NCI-H187 treated with DMSO at 0.1 percent for 48 hours (cell line): ENCODE measurements at places on chromosomes 16 and 17.

DNA sequence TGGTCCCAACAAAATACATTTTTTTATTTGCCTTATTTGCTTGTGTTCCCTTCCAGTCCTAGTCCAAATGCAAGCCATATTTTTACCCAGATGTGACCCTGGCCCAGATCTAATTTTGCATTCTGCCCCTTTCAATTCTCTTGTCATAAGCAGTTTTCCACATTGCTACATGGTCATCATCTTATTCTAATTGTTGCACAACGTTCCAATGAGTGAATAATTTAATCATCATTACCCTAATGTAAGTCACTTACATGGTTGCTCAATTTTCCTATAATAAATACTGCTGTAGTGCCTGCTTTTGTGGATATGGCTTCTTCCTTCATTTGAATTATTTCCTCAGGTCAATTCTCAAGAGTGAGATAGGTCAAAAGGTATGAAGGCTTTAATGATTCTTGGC, 12.8 kb downstream of the RSAD1 start:
- DNase-seq, result no peak

DNA sequence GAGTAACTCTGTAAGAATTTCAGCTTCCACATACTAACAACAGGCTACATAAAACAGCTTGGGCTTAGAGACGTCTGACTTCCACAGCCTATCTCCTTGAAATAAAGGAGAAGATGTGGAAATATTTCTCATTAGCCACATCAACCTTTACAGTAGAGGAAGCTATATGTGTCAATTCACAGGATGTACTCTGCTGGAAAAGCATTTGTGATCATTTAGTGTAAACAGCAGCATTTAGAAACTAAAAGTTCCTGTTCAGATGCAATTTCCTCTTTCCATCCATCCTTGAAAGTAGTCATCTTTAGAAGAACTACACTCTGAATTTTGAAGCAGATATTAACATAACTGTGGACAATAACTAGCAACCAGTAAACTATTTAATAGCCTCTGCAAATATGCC, 46.2 kb downstream of the XPO6 start:
- no peak for DNase-seq

DNA sequence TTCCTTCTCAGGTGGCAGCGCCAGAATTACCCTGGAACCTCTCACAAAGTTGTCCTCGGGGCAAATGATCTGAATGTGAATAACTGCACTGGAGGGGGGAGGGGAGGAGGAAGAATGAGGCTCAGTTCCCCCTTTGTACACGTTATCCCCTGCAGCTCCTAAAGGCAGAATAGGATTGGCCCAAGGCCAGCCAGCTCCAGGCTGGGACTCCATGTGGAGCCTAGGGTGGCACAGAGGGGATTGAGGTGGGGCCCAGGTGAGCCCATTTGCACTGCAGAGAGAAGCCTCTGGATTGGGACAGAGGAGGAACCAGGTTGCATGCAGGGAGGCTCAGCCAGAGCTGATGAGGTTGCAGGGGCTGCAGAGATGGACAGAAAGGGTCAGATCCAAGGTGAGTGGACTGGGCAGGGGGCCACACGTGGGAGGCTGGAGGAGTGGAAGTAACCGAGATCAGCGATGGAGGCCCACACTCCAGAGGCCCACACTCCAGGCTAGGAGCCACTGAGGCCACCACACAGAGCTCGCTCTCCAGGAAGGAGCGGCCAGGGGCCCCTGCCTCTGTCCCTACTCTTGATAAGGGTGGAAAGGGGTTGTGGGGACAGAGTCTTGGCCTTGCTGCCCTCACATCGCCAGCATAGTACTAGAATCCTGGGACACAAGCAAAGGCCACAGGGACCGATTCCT, 78.6 kb downstream of the RBFOX3 start:
- DNase-seq, result no peak

DNA sequence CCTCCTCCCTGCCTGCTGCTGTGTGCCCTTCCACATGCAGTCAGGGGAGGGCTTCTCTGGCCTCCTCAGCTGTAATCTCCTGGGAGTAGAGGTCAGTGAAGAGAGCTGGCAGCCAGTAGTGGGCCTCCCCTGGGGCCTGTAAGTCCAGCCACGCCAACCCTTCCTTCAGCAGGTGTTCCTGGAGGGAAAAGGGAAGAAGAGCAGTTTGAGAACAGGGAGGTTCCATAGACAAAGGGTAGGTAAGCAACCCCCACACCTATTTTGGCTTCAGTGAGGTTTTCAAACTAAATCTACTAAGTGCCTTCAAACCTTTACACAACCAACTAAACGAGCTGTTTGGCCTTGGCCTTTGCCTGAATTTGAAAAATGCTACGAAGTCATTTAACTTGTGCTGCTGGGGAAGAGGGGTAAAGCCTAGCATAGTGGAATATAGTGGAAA, 14.2 kb downstream of the SNF8 start:
- no peak for DNase-seq

DNA sequence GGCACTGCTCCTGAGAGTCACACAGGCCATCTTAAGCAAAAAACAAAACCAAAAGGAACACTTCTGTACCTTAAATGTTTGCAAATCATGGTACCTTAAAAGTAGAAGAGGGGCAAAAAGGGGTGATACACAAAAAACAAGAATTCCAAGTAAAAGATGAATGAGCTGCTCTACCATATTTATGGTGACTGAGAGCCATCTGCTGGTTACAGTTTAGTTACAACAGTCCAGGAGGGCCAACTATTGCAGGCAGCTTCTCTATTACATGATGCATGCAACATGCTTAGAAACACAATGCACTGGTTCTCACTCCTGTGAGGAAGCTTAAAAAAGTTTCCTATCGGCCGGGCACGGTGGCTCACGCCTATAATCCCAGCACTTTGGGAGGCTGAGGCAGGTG, 53.5 kb downstream of the STX8 start:
- no peak for DNase-seq

DNA sequence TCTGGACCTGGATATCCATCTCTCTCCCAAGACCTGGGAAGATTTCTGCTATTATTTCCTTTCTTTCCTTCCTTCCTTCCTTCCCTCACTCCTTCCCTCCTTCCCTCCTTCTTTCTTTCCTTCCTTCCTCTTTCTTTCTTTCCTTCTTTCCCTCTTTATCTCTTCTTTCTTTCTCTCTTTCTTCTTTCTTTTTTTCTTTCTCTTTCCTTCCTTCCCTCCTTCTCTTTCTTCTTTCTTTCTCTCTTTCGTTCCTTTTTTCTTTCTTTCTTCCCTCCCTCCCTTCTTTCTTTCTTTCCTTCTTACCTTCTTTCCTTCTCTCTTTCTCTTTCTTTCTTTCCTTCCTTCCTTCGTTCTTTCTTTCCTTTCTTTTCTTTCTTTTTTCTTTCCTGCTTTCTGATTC, 37.8 kb upstream of the N4BP1 start:
- no peak for DNase-seq

GRCh38 chr17:46769531-46770438, 48.7 kb downstream of the WNT3 start:
- no peak for DNase-seq
